ENCODE measurements at places on chromosomes 4 and X.

- DNase-seq: peak; percentile 20
Observed at GRCh38 chr4:88033309-88033708, 25.9 kb downstream of the PKD2 start.

DNA sequence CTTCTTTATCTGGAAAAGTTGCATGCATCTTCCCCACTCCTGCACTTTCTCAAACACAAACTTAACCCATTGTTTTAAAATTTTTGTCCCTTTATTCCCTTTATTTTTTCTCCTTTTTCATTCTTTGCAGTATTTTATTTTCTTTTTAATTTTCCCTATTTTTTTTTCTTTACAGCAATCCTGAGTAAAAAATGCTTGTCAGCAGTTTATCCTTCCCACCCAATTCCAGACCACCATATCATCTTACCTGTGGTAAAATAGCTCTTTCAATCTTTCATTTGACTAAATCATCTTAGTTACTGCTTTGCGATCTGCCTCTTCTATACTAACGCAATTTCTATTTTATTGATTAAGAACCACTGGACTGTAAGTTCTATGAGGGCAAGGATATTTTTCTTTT lies 450.5 kb downstream of the KLHL4 start:
- DNase-seq: no peak

GRCh38 chr4:73055241-73055897 lies 14.1 kb downstream of the COX18 start:
- no peak for DNase-seq

- DNase-seq: no peak
Observed at GRCh38 chr4:124321364-124321763, 391.2 kb downstream of the ANKRD50 start.

- DNase-seq: no peak
Observed at GRCh38 chrX:86806786-86807185, 658.5 kb downstream of the DACH2 start.

GRCh38 chrX:132118358-132118757 lies 9.5 kb downstream of the FRMD7 start:
- DNase-seq: peak; percentile 2

- DNase-seq: no peak
Observed at GRCh38 chr4:99810536-99810935, 6.1 kb upstream of the DAPP1 start.

DNA sequence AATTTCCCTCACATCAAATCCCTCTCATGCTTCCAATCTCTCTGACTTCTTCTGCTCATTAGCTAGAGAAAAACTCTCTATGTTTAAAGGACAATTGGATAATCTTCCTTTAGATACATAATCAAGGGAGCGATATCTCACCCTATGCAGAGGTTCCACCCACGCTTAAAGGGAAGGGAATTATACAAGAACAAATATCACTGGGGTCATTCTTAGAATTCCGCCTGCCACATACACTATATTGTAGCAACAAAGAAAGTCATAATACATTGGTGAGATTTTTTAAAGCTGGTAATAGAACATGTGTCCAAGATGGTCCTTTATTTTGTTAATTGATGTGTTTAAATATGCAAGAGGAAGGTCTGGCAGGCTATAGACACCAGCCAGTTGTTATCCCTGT lies 31.5 kb downstream of the NKX6-1 start:
- DNase-seq: no peak

Measured in activated naive CD8-positive, alpha-beta T cell treated with anti-CD3 and anti-CD28 coated beads, Interleukin-2, amount 50 U/mL, for 24 hours (primary cell).